ENCODE measurements at places on chromosomes 4 and X.

DNA sequence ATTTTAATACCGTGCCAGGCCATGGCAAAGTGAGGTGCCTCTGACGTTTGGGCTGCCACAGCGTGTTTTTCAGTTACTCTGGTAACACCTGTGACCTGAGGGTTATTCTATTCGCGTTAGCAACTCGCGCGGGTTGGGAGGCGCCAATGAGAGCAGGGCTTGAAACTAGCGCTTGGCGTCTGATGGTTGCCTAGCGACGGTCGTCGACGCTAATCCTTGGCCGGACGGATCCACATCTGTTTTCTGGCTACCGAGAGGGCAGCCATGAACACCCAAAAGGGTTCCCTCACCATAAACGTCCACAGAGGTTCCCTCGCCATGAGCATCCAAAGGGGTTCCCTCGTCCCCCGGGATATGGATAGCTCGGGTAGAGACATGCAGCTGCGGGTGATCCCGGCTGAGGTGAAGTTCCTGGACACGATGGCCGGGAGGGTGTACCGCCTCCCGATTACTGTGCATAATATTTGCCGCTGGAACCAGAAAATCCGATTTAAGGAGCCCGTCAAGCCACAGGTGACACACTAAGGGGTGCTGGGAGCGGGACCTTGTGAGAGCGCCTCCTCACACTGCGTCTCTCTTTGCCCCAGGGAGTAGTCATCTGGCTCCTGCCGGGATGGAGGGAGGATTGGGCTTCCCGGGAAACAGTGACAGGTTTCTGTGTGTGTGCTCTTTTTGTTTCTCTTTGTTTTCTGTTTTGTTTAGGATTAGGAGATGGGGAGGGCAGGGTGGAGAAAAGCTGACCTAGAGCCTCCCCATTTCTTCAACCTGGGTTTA, at the start of gene CFAP47:
Gene CFAP47 (plus strand): TSS at position 199 of the 774 bp plus-strand sequence. CDS start 66 bp downstream, at position 265.
- DNase-seq, result no peak

- peak; percentile 26 for DNase-seq
Measured at GRCh38 chrX:120380699-120381098, 18.8 kb downstream of the ATP1B4 start.

DNA sequence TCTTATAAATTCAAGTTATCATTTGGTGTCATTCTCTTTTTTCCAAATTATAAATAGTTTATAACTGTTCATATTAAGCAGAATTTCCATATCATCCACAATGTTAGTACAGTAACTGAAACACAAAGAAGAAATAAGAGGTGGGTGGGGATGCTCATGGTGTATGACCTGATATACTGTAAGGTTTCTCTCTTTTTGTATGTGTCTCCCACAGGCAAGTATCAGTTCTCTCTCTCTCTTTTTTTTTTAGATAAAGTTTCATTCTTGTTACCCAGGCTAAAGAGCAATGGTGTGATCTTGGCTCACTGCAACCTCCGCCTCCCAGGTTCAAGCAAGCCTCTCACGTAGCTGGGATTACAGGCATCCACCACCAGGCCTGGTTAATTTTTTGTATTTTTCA, 43.7 kb upstream of the UGT2A3 start:
- DNase-seq, result no peak

DNA sequence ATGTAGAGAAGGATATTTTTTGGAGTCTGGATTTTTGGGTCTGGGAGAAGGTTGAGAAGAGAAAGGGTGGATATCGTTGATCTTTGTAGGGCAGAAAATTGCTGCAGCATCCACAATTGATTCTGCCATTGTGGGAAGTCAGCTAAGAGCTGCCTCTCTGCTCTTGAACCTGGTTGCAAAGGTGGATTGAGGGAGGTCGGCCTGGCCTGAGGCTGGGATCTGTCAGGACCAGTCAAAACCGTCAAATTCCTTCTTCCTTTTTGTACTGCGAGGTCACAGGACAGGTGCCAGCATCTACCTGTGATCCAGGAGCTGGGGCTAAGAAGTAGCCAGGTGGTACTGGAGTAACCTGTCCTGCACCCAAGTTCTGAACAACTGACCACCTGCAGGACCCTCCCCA, 93.7 kb downstream of the SHOX start:
- DNase-seq, result peak; percentile 42

GRCh38 chr4:79495447-79495846, 87.4 kb upstream of the GK2 start:
- no peak for DNase-seq

- DNase-seq, result no peak
Measured at GRCh38 chr4:145493166-145493565, 11.5 kb downstream of the SMAD1 start.

DNA sequence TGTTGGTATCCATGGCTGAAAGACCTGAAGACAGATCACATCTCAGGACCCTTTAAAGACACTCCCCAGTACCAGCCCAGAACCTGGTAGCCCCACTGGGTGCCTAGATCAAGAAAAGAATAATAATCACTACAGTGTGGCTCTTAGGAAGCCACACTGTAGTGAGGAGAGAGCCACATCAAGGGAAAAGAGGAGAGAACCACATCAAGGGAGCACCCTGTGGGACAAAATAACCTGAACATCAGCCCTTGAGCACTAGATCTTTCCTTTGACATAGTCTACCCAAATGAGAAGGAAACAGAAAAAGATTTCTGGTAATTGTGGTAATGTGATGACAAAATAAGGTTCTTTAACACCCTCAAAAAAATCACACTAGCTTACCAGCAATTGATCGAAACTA, 15.3 kb downstream of the RTL3 start:
- DNase-seq, result peak; percentile 23

DNA sequence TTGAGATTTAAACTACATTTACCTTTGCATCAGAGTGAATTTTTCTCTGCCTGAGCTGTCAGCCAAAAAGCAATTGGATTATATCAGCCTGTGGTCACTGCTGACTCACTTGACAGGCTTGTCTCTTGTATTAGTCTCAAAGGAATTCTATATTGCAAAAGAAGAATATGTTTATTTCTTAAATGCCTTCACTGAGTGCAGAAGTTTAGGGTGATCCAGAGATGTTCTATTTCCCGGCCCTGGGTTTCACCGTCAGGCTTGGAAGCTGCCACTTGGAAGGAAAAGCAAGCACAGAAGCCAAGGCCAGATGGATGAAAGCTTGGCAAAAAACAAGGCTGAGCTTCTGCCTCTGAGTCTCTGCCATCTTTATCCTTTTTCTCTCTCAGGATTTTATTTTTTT, 80.9 kb downstream of the FAM114A1 start:
- no peak for DNase-seq

GRCh38 chr4:22897520-22898108, 204.9 kb downstream of the GBA3 start:
- DNase-seq, result peak; percentile 1

GRCh38 chr4:107592519-107592918, 127.5 kb downstream of the PAPSS1 start:
- no peak for DNase-seq

DNA sequence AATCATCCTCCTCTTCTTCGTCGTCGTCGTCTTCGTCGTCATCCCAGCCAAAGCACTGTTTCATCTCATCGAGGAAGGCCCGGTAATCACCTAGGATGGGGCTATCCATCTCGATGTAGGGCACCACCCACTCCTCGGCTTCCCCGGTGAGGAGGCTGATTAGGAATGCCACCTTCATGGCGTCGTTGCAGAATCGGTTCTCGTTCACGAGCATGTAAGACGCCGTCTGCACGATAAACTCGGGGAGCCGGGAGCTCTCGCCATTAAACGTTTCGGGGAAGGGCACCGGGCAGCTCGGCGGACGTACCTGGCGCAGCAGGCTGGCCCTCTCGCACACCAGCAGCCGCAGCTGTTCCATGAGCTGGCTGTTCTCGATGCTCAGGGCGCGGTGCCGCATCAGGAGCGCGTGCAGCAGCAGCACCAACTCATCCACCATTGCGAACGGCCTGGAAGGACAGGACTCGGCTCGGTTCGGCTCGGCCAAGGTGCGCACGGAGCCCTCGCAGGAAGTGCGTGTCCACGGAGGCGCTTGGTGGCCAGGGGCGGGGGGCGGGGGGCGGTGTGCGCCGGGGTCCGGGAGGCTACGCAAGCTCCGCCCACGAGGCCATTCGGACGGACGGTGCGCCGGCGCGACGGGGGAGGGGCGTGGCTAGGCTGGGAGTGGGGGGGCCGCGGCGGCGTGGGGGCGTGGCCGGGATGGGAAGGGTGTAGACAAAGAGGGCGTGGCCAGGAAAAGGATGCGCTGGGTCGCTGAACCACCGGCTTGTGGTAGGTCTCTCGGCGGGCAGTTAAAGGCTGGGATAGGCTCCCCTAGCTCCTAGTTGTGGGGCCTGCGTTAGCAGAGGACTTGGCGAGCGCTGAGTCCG, at the start of gene LDOC1:
Gene LDOC1 (minus strand): TSS at position 544 of the 866 bp plus-strand sequence. CDS start 108 bp downstream, at position 436.
- DNase-seq, result peak; percentile 54

DNA sequence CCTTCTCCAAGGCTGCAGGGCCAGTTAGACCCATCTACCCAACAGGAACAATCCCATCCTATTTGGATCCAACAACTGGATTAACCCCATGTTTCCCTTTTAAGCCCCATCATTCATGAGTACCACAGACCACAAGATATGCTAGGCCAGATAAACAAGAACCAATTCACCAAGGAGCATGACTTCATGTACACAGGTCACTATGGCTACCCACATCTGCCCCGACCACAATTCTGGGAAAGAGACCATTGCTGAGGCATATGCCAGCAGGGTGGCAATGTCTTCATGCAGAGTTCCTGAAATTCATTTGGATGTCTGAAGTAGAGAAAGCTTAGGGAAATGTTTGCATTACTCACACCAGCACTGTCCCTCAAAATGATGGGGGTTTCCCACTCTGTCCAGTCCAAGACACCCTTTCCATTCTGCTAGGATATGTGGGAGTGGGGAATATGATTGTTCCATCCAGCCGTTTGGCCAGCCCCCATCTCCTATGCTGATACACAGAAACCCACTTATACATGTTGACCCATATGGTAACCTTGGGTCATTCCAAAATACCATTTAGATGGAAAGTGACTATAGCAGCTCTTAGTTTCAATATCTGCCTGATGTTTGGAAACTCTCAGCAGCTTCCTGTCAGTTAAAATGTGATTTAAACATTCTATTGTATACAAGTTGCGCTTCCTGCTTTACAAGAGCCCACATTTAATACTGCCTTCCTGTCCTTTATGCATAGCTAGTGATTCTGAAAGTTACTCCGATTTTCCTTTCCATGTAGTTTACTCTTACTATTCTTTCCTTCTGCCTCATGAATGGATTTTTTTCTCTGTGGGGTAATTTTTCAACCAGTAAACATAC, 129.0 kb downstream of the AMMECR1 start:
- no peak for DNase-seq

DNA sequence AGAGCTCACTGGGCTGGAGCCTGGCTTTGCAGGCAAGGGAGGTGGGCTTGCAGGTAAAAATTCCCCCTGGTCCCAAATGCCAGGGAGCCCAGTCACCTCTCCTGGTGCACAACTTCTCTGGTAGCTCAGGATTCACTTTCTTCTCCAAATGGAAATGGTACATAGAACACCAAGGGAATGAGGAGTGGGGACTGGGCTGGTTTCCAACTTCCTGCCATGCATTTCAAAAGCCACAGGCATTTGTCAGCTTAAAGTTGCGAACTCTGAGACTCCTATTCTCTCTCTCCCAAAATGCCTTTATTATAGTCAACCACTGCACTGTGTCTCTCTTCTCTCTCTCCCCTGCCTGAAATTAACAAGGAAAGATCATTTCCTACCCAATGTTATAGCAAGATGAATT, 177.3 kb downstream of the GRIA3 start:
- no peak for DNase-seq

- DNase-seq, result no peak
Measured at GRCh38 chr4:73505567-73505966, 24.0 kb downstream of the AFM start.

- DNase-seq, result peak; percentile 55
Measured at GRCh38 chr4:142405021-142405694, 440.9 kb downstream of the INPP4B start.

DNA sequence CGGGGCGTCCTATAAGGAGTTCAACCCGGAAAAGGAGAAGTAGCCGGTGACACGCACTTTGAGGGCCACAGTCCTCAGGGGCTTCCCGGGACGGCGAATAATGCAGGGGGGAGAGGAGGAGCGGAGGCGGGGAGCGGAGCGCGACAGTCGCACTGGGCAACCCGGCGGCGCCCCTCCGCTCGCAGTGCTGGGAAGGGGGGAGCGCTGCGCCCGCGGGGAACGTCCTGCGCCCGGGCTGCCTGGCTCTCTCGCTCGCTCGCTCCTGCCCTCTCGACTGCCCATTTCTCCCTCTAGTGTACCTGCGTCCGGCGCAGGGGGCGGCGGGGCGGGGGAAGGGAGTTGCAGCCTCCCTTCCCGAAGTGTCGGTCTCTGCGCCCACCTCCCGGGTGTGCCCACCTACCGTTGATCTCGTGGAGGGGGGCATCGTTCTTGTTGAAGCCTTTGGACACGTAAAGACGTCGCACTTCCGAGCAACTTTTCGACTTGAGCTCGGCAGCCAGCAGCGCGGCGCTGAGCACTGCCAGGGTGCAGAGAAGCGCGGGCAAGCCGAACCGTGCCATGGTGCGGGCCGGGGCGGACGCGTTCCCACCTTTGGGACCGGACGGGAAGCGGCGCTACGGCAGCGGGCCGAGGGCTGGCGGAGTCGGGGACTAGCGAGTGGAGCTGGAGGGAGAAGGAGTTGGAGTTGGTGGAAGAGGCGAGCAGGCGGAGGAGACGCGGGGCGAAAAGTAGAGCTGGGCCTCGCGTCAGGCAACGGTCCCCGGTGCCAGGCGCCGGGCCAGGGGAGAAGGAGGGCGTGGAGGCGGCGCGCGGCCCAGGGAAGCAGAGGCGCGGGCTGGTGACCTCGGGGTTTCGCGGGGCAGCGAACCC, 648 bp downstream of the GPC4 start:
- DNase-seq, result no peak

- DNase-seq, result no peak
Measured at GRCh38 chrX:144253356-144253755, 369.5 kb downstream of the UBE2NL start.

GRCh38 chrX:115259238-115259875, 25.5 kb upstream of the LRCH2 start:
- no peak for DNase-seq

GRCh38 chr4:125626946-125627345, 312.2 kb downstream of the FAT4 start:
- no peak for DNase-seq
